ENCODE measurements at places on chromosomes 7 and 10.

- DNase-seq, result no peak
Observed at GRCh38 chr7:117479225-117480054, at the start of gene CFTR. CFTR (plus strand) TSS chr7:117480025; CDS start chr7:117480095, 70 bp downstream.

DNA sequence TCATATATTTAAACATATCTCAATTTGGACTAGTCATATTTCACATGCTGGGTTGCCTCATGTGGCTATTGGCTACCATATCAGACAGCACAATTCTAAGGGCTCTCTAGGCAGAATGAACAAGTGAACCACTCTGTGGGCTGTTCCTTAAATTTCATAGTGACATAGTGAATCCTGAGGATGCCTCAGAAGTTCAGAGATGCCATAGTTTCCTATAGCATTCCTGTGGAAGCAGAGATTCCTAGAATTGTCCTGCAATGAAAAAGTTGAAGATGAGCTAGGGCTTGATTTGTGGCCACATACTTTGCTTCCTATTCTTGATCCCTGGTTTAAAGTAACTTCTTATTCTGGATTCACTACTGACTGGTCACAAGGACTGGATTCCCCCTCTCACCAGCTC is 35.6 kb downstream of the MKX start:
- no peak for DNase-seq

DNA sequence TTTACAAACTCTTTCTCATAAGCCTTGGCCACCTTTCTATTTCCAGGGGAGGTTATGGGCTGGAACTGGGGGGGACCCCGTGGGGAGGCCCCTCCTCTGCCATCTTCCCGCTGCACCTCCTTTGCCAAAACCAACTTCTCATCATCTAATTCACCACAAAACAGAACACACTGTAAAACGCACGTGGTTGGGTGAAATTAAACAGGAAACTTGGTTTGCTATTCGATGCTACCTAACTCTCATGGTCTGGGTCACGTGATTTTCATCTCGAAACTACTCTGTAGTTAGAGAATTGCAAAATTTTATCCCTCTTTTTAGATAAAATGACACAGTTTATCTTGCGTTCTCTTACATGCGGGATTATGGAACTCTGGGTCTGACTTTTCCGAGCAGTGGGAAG is 242.0 kb downstream of the ZMYND11 start:
- DNase-seq, result no peak

DNA sequence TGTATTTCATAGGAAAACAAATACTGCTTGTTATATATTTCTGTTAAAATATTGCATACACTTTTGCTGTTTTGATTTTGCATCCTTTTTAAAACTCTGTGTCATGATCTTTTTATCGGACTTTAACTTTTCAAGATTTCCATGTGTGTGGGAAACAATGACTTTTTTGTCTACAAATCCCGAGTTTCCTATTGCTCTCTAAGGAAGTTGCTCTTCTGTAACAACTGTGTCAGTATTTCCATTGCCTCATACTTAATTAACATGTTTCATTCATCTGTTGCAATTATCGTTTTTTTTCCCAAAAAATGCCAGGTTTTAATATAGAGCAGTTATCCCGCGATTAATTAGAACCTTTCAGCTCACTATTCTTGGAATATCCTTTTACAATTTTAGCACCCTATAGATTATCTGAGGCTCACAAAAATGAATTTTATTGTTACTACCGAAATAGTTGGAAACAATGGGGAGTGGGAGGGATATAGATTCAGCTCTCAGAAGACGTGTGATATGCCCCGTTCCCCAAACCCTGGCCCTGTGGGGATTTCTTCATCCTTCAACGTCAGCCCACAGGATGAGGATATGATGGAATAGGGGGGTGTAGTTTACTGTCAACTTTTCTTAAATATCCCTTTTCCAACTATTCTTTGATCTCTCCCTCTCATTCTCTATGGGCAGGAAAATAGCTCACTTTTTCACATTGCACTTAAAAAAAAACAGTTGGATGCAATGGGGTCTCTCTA is 297.6 kb upstream of the IGFBP3 start:
- DNase-seq, result no peak

DNA sequence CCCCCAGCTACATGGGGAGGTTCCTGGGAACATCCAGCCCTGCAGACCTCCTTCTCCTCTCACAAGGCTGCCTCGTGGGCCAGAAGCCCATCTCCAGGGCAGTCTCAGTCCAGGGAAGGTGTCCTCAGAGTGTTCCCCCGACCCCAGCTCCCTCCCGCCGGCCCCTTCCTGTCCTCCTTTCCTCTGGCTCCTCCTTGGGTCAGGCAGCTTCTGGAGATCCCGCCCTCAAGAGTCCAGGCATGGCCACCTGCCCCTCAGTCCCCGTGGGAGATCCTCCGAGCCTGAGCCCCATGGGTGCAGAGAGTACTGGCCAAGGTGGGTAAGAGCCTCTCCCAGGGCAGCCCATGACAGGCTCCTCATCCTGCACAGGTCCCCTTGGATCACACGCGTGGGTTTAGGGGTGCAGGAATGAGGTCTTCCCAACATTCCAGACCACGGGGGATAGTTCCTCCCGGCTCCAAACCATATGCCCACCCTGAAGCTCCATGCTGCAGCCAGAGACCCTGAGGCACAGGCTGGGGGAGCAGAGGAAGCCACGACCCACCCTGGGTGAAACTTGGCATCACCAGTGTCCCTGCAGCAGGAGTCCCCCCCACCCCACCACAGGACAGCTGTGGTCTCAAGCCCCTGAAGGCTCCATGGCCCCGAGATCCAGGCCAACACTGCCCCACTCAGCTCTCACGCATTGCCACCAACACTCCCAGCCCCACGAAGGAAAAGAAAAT is 65.5 kb downstream of the OAT start:
- DNase-seq, result no peak

- peak; percentile 22 for DNase-seq
Observed at GRCh38 chr7:19665399-19666008, 43.3 kb downstream of the POLR1F start.

- DNase-seq, result no peak
Observed at GRCh38 chr10:88322324-88323063, 260.6 kb downstream of the RNLS start.

- no peak for DNase-seq
Observed at GRCh38 chr7:130901209-130901783, 167.3 kb upstream of the KLF14 start.

GRCh38 chr10:58951746-58952145 is 224.7 kb upstream of the PHYHIPL start:
- DNase-seq, result no peak

- DNase-seq, result no peak
Observed at GRCh38 chr10:43043773-43044447, 33.0 kb upstream of the RET start.

GRCh38 chr7:155296788-155297516 is 726 bp upstream of the INSIG1 start:
- peak; percentile 93 for DNase-seq

- DNase-seq, result no peak
Observed at GRCh38 chr10:106958589-106959361, 205.7 kb downstream of the SORCS1 start.
